Naive B cell (primary cell): ENCODE measurements at places on chromosomes 2 and 18.

DNA sequence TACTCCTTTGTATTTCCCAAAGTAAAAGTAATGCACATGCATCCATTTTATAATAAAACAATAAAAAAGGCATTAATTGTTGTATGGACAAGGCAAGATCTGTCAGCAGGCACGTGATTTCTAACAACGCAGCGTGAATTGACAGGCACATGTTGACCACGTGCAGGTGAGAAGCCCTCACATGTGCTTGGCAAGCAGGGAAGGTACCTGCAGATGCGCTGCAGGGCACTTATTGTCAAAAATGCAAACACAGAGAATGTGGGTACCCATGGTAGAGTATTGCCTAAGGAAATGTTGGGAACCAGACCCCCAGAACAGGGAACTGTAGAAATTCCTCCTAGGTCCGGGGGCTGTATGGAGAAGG lies 515.0 kb upstream of the HS6ST1 start:
- H3K27me3 ChIP-seq, result peaks cover 8% of the 10 kb centered on the region
- no peak overlapping the region for H3K4me3 ChIP-seq
- H3K36me3 ChIP-seq, result no peaks in the 10 kb centered on the region
- no peak overlapping the region for H3K27ac ChIP-seq

DNA sequence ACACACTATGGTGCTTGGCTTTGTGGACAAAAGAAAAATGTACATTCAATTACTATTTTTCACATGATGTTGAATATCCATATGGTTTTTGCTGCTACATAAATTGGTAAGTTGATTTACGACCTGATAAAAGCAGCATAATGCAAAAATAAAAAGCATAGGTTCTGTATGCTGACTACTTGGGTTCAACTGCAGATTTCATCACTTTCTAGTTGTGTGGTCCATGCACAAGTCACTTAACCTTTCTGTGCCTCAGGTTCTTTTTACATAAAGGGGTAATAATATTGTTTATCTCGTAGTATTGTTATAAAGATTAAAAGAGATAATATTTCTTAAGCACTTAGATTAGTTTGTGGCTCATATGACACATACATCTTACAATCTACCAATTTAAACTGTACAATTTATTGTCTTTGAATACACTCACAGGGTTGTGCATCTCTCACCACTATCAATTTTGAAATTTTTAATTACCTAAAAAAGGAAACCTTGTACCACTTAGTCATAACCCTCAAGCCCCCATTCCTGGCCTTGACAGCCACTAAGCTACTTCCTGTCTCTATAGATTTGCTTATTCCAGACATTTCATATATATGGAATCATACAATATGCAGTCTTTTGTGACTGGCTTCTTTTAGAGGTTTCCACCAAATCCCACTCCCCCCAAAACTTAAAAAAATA lies 1443.9 kb downstream of the SUCLG1 start:
- H3K4me1 ChIP-seq, result no peaks in the 10 kb centered on the region
- H3K36me3 ChIP-seq, result no peaks in the 10 kb centered on the region
- H3K4me3 ChIP-seq, result no peak overlapping the region
- H3K27me3 ChIP-seq, result no peaks in the 10 kb centered on the region
- H3K27ac ChIP-seq, result no peak overlapping the region

DNA sequence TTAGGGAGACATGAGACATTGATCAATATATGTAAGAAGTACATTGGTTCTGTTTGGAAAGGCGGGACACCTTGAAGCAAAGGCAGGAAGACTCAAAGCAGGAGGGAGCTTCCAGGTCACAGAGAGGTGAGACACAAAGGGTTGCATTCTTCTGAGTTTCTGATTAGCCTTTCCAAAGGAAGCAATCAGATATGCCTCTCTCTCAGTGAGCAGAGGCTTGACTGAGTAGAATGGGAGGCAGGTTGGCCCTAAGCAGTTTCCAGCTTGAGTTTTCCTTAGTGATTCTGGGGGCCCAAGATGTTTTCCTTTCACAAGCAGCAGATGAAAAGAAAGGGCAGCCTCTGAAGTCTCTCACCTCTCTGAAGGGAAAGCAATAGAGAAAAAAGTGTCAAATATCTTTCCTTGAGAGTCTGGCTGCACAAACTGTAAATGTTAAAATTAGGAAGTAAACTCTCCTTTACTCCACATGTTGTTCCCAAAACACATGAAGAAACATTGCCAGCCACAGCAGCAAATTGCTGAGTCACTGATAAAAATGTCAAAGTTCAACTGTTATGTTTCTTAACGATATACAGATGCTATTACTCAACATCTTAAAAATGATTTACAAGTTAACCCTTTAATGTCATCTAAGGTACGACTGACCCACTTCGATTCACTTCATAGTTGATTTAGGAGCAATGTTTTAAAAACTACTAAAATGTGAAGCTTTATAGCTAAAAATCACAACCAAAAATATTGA lies 40.3 kb downstream of the CYB5A start:
- H3K4me3 ChIP-seq, result no peak overlapping the region
- H3K36me3 ChIP-seq, result peaks cover 17% of the 10 kb centered on the region
- no peak overlapping the region for H3K27ac ChIP-seq
- H3K4me1 ChIP-seq, result peaks cover 5% of the 10 kb centered on the region
- no peak for DNase-seq

DNA sequence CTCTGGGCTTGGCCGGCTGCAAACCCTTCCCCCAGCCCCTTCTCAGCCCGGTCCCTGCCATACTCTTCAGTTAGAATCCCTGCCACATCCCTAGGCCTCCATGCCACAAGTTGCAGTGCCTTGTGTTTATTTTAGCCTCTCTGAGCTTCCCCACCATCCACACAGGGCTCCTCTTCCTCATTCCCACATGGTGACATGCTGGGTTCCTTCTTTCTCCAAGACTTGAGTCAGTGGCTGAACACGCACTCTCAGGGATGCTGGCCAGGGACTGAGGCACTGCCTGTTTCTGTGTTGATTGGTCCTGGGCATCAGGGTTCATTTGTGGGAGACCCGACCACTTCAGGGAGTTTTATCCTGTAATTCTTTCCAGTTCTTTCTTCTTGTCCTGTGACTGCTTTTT lies 56.3 kb downstream of the KCNS3 start:
- no peaks in the 10 kb centered on the region for H3K4me1 ChIP-seq
- no peak overlapping the region for H3K4me3 ChIP-seq
- no peaks in the 10 kb centered on the region for H3K36me3 ChIP-seq
- H3K27me3 ChIP-seq, result peaks cover 48% of the 10 kb centered on the region
- DNase-seq, result no peak
